Activated CD4-positive, alpha-beta T cell treated with anti-CD3 and anti-CD28 coated beads for 4 hours (primary cell): ENCODE measurements at places on chromosomes 7 and 10.
A peak's percentile ranks its signal among the peaks of the same experiment; 100 is the strongest.

DNA sequence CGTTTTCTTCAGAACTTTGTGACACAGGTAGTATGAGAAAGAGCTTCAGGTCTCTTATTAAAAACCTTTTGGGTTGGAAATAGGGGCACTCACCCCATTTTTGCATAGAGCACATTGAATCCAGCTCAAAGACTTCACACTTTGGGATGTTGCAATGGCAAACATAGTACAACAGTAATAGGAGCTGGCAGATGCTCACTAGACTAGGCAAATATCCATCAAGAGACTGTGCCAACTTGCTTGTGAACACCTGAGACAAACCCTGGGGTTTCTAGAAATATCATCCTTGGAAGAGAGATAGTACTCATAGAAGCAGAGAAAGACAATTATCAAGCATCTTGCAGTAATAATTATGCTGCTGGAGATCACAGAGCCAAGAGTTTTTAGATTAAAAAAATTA is 280.0 kb downstream of the CACNA2D1 start:
- no peak for DNase-seq

DNA sequence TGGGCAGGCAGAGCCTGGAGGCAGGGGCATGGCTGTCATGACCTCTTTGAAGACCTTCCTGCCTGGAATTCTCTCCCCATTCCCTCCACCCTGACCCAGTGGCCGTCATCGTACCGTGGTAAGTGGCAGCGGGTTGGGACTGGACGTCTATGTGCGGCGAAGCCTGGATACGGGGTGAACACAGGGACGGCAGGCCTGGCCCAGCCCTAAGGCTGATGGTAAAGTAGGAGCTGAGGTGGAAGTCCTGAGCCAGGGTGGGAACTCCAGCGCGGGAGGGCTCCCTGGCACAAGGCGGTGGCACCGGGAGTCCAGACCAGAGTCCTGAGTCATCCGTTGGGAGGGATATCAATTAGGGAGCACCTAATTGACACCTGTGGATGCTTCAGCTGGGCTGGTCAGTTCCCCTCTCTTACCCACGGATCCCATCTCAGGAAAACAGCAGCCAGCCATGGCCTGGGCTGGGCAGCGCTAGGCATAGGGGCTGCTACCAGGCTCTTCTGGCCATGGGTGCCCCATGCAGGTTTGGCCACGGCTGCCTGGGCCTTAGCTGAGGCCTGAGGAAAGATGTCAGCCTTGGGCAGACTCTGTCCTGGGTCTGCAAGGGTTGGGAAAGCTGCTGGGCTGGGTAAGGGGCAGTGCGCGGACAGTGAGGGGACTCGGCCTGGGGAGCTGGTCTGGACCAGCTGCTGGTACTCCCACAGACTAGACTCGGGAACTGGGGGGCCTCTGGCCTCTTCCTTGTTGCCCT is 3.3 kb downstream of the PPIF start:
- no peak for DNase-seq

DNA sequence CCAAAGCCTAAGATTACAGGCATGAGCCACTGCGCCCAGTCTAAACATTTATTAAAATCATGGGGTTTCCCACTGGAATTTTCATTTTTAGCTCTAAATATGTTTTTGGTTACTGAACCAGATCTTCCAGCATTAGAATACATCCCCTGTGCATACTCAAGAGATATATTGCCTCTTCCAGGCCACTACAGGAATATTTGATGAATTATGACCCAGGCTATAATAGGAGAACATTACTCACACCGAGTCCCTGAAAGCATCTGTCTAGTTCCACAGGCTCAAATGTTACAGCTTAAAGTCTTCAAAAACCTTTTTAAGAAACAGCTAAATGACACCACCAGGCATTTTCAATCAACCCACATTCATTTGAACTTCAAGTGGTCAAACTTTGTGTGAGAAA is 50.4 kb upstream of the GRM8 start:
- DNase-seq = no peak

GRCh38 chr10:6044060-6044459 is 18.1 kb downstream of the IL2RA start:
- DNase-seq = no peak

GRCh38 chr10:6067457-6067856 is 5.3 kb upstream of the IL2RA start:
- no peak for DNase-seq

GRCh38 chr10:73857446-73857845 is 16.9 kb downstream of the CAMK2G start:
- DNase-seq = peak; percentile 37
